ENCODE measurements at places on chromosomes 7 and 10.
A peak's percentile ranks its signal among the peaks of the same experiment; 100 is the strongest.

DNA sequence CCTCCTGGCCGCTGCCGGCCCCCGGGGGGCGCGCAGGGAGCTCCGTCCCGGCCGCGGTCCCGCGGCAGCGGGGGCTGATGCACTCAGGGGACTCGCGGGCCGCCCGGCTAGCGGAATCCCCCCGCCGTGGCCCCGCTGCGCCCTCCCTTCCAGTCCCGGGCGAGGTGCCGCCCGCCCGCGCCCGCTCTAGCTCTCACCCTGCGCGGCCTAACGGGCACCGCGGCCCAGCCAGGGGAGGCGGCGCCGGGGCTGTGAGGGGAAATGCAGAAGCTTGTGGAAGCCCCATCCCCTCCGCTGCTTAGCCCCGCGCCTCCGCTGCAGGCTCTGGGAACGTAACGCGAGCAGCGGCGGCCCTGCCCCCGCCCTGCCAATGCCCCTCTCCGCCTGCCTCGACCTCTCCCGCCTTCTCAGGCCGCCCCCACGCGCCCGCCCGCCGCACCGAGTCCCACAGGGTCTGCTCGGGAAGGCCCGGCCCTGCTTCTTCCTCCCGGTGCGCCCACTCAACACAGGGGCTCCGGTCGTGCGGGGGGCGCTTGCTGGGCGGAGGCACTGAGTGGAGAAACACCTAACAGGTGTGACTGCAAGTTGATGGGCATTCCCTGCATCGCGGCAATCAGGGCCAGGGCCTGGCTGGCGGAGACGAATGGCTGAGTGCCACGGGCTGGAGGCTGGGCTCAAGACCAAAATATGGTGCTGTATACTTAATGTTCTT, 384 bp upstream of the TMEM229A start:
- peak; percentile 22 for DNase-seq

DNA sequence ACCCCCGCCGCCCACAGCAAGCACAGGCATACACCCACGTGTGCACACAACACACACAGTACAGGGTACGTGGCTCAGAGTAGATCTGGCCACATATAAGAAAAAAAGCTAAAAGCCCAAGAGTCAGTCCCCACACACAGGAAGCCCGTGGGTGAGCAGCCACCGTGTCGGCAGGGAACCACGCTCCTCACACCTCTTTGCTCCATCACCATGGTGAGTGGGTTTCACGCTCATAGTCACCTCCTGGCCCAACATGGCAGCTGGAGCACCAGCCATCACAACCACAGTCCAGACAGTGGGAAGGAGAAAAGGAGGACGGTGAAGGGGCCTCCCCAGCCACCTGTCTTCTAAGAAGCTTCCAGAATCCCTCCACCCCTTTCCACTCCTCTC, 76.0 kb upstream of the PDGFA start:
- no peak for DNase-seq

GRCh38 chr7:47942132-47942531, 6.1 kb downstream of the PKD1L1 start:
- DNase-seq, result no peak

- DNase-seq, result no peak
These were observed 123.9 kb downstream of the PRKG1 start for GRCh38 chr10:51198170-51198569.

DNA sequence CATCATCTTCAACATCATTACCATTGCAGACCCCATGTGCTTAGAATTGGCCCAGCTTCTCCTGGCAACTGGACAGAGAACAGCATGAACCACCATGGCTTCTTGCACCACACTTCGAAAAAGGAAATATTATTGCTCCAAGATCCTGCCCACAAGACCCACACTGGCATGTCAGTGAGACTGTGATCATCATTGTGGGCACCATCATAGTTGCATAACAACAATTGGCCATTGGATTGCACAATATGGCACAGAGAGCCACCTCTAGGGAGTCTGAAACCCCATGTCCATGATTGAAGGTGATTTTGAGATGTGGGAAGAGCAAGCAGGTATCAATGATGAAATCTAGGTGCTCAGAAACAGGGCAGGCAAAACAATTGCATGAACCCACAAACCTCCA, 918.9 kb downstream of the GRID1 start:
- no peak for DNase-seq

DNA sequence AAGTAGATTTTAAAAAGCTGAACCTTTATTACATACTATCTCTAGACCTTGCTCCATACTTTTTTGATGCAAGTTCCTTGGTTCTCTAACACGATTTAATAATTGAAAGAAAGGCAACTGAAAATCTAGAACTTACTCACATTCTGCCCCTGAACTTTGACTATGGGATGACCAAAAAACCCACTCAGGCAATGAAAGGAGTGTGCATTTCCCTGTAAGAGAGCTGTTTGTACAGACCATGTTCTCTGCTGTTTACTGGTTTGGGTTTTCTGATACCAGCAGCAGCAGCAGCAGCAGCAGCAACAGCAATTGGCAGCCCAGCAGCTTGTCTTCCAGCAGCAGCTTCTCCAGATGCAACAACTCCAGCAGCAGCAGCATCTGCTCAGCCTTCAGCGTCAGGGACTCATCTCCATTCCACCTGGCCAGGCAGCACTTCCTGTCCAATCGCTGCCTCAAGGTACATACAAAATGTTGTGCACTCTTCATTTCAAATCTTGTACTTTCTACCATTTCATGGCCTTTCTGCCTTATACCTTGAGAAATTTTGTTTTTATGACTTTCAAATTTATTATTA, 216.7 kb downstream of the FOXP2 start:
- DNase-seq, result no peak
